ENCODE measurements at places on chromosomes 3 and 15.
A peak's percentile ranks its signal among the peaks of the same experiment; 100 is the strongest.

DNA sequence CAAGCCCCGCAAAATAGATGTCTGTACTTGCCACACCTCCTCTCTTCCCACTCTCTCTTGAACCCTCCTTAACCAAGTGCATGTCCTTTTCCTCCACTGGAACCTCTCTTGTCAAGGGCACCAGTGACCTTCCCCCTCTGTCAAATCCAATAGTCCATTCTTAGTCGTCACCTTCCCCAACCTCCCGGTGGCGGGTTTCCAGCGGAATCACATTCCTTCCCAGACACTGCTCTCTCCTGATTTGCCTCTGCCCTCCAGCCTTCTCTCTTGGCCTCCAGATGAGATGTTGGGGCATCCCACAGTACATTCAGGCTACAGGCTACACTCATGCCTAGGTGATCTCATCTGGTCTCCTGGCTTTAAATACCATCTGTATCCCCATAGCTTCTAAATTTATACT is 31.1 kb downstream of the SCN5A start:
- no peak for DNase-seq

- DNase-seq: no peak
Observed at GRCh38 chr3:53218131-53218530, 37.7 kb downstream of the TKT start.

GRCh38 chr15:96053781-96054428 is 276.6 kb upstream of the NR2F2 start:
- peak; percentile 24 for DNase-seq

- no peak for DNase-seq
Observed at GRCh38 chr15:69288531-69289341, 10.0 kb upstream of the PAQR5 start.

- no peak for DNase-seq
Observed at GRCh38 chr3:88147261-88147660, 2.5 kb upstream of the C3orf38 start.
